NCI-H524 treated with DMSO at 0.1 percent for 48 hours (cell line): ENCODE measurements at places on chromosomes 6 and 20.

DNA sequence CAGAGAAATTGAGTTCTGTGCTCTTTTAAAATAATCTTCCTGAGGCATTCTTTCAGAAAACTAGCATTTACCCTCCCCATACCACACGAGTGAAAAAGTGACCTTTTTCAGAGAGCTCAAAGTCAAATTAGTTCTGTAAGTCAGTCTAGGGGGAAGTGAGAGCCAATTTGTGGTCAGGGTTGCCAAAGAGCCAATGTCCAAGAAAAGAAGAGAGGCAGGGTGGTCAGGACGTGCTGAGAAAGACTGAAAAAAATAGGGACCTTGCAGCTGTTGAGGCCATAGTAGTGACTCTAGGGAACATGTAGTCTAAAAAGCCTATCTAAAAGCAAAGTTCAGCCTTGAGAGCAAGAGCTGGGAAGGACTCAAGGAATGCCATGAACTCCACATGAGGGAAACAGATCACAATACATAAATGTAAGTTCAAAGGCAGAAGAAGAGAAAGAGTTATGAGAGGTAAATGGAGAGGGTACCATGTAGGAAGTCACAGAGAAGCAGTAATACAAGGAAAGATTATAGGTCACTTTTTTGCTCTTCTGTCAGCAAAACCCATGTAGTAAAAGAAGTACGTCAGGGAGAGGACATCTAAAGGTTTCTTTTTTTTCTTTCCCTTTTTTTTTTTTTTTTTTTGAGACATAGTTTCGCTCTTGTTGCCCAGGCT, 565.1 kb upstream of the FLRT3 start:
- DNase-seq, result no peak

DNA sequence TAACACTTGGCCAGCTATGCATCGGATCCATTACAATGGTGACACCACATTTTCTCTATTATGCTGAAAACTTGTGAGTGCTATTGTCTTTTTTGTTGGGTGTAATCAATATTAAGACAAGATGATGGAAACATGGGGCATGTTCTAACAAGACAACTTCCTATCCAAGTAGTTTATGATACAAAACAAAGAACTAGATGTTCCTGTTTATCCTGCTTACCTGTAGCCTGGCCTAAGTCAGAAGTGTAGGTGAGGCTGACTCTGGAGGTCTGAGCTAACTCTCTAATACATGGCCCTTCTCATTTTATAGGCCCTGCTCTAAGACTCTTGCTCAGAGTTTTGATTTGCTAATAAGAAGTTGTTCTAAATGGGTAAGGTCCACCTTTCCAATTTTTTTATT, 242.4 kb upstream of the STXBP5 start:
- DNase-seq, result no peak

DNA sequence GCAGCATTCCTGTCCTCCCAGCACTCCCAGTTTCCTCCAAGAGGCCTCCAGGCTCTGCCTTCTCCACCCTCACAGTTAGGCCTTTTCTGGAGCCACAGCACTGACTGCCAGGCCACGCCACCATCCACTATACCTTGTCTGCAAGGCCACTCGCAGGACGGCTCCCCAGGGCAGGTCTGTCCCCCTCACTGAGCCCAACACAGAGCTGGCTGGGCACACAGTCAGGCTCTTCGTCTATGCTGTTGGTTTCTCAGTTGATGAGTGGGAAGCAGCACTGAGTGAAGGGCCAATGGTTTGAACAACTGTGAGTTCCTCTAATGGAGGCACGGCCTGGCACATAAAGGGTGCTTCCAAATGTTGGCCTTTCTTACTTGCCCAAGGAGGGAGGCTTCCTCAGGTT, 95.2 kb downstream of the GRM4 start:
- DNase-seq, result no peak

DNA sequence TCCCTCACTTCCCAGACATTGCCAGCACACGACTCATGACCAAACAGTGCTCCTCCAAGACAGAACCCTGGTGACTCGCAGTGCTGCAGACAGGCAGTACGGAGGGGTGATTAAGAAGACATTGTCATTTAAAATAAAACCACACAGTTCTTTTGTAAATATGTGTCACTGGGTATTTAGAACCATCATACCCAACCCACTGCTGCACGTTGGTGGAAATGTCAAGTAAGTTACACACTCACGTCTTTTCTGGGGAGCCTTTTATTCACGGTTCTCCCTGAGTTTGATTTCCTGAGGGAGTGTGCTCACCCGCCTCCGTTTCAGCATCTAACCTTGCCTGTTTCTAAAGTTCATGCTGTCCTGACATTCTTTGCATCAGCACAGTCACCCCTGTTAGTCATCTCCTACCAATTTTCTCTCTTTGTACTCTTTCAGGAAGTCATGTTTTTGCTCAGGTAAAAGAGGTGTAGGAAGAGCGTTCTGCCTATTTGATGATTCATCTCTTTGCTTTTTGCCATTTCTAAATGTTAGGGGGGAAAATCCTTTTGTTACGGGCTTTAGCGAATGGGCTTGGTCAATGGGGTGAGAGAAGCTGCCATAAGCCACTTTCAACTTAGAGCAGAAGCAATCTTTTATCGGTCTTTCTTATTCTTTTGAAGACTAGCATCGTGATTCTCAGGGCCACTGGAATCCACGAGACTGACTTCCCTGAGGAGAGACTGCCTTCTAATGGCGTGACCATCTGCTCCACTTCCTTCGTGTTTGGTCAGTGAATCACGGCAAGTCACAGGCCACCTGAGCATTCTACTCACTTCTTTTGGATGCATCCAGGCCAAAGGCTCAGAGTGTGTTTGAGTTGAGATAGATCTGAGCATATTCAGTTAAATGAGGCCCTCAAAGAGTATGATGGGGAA, 512.8 kb upstream of the JARID2 start:
- no peak for DNase-seq

DNA sequence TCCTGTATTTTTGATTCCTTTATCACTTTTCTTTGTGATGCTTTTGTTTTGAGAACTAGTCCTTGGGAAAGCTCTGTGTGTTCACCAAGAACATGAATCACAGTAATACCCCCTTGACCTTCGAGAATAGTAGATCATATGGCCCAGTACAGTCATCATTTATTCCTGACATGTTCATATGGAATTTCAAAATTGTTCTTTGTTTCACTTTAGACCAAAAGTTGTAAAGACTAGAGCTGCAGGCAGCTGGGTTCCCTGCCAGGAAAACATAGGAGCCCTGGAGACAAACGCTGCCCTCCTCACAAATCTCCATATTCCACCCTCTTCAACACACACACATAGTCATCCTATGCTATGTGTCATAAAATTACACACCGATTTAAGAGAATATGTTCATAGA, 621.2 kb upstream of the EYS start:
- no peak for DNase-seq

DNA sequence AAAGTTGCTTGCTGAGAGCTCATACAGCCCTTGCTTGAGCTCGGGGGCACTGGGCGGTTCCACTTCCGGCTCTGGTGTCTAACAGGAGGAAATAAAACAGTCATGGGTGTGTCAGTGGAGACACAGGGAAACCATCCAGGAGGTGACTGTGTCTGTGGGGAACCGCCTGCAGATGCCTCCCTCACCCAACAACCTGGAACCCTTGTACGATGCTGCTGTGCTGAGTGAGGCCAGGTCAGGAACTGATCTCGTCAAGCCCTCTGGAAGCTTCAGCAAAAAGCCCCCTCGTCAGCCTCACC, 15.5 kb downstream of the TXNDC5 start:
- DNase-seq, result no peak

- DNase-seq, result no peak
These were observed 113.2 kb downstream of the CARMIL1 start for GRCh38 chr6:25392372-25392771.

GRCh38 chr20:13213335-13213734, 7.7 kb upstream of the ISM1 start:
- DNase-seq, result no peak
